SJSA1 (cell line): ENCODE measurements at places on chromosomes 2 and 18.

GRCh38 chr2:108909275-108909823 lies 79.7 kb downstream of the EDAR start:
- H3K4me1 ChIP-seq = no peaks in the 10 kb centered on the region
- H3K36me3 ChIP-seq = no peaks in the 10 kb centered on the region
- no peak overlapping the region for H3K27ac ChIP-seq
- peaks cover 6% of the 10 kb centered on the region; the same call in 1 of the 2 replicates for H3K27me3 ChIP-seq
- no peak overlapping the region for H3K4me3 ChIP-seq

- no peaks in the 10 kb centered on the region for H3K27me3 ChIP-seq
- no peak overlapping the region for H3K4me3 ChIP-seq
- H3K4me1 ChIP-seq = peaks cover 20% of the 10 kb centered on the region
- H3K36me3 ChIP-seq = no peaks in the 10 kb centered on the region
- DNase-seq = no peak
Observed at GRCh38 chr2:238595750-238596570, 169.2 kb downstream of the ASB1 start.

DNA sequence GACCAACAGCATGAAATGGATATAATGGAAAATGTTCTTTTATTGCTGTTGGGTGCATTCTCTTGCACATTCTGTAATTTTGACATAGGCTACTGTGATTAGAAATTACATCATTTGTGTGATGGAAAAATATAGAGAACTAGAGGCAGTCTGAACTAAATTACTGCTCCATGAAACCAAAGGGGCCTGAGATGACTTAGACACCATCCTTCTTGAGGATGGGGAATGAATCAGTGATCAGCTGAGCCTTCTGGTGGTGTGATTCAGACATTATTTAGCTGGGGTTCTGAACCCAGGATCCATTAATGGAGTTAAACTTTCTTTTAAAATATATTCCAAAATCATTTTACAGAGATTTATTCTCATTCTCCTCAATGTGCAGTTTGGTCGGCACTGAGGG lies 135.8 kb downstream of the LDLRAD4 start:
- no peaks in the 10 kb centered on the region for H3K36me3 ChIP-seq
- DNase-seq = no peak
- H3K27me3 ChIP-seq = no peaks in the 10 kb centered on the region
- no peaks in the 10 kb centered on the region for H3K4me1 ChIP-seq
- no peak overlapping the region for H3K4me3 ChIP-seq
- no peak overlapping the region for H3K27ac ChIP-seq

- no peaks in the 10 kb centered on the region for H3K27me3 ChIP-seq
- no peaks in the 10 kb centered on the region for H3K36me3 ChIP-seq
- no peak overlapping the region for H3K4me3 ChIP-seq
- H3K27ac ChIP-seq = no peak overlapping the region
- DNase-seq = no peak
Observed at GRCh38 chr18:4035521-4035920, 419.6 kb downstream of the DLGAP1 start.

DNA sequence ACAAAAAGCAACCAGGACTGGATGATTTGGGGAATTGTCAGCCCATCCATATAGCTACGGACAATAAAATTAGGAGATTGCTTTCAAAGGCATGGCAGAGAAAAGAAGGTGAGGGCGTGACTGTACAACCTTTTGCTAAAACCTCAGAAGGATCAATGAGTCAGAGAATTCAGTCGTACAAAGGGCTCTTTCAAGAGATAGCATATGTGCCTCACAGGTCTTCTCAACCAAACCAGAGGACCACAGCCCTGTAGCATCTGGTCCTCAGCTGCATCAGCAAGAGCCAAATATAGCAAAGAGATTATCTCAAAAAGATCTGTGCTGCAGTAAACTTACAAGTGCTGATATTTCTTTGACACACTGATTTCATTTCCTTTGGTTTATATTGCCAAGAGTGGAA lies 149.9 kb upstream of the RAB6C start:
- H3K27me3 ChIP-seq = no peaks in the 10 kb centered on the region
- no peak overlapping the region for H3K27ac ChIP-seq
- no peaks in the 10 kb centered on the region for H3K4me1 ChIP-seq
- H3K4me3 ChIP-seq = no peak overlapping the region
- no peaks in the 10 kb centered on the region for H3K36me3 ChIP-seq

GRCh38 chr2:150459281-150459680 lies 28.2 kb downstream of the RND3 start:
- H3K4me1 ChIP-seq = no peaks in the 10 kb centered on the region
- H3K27ac ChIP-seq = no peak overlapping the region
- DNase-seq = no peak
- H3K4me3 ChIP-seq = no peak overlapping the region
- H3K27me3 ChIP-seq = no peaks in the 10 kb centered on the region
